ENCODE measurements at places on chromosomes 12 and 14.

DNA sequence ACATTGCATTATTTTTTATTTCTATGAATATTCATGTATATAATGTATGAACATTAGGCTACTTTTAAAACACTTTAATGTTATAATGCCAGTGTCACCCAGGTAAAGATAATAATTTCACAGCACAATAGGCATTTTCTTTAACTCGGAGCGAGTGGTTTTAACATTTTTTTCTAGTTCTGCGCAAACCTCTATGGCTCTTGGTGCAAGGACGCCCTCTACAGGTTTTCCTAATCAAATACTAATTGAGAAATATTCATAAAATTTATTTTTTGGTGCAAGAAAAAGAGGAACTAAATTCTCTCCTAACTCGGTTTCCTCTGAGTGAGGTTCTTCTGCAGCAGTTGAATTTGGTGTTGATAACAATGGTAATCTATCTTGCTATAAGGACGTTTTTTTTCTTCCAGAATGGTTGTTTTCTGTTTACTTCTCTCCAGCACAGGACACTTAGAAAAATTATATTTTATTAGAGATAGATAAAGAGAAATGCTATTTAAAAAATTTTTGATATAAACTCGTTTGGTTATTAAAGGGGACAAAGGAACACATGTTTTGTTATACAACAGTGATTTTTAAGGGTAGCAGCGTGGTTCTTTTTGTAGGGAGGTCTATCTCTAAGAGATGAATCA, 2.4 kb upstream of the WIF1 start:
- no peak for DNase-seq

GRCh38 chr12:71664411-71665089, 449 bp downstream of the THAP2 start:
- DNase-seq: peak; percentile 14

DNA sequence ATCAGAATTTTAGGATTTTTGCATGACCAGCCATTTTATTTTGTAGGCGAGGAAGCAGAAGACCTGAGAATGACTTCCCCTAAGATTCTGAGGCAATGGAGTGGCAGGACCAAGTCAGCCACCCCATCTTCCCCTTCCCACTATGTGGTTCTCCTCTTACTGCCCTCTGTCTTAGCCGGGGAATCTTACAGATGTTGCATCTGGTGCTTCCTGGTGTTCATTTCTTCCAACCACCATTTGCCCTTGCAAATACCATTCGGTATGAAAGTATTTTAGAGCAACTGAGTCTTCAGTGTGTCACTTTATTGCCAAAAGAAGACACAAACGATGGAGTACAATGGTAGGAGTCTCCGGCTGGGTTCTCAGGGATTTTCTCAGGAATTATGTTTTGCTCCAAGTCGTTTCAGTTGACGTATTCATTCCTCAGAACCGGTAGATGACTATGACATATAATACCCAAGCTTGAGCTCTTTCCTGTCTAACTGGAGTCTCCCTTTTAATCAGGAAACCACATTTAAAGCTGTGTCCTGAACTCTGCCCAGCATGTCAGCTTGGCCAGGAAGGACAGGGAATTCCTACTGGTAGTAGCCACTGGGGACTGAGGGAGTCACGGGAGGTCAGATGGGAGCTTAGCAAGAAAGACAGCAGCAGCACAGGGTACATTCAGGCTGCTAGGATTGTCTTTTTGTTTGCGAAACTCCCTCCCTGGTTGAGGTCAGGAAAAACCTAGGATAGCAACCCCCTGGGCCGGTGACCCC, 87.0 kb downstream of the SAMD4A start:
- DNase-seq: no peak

DNA sequence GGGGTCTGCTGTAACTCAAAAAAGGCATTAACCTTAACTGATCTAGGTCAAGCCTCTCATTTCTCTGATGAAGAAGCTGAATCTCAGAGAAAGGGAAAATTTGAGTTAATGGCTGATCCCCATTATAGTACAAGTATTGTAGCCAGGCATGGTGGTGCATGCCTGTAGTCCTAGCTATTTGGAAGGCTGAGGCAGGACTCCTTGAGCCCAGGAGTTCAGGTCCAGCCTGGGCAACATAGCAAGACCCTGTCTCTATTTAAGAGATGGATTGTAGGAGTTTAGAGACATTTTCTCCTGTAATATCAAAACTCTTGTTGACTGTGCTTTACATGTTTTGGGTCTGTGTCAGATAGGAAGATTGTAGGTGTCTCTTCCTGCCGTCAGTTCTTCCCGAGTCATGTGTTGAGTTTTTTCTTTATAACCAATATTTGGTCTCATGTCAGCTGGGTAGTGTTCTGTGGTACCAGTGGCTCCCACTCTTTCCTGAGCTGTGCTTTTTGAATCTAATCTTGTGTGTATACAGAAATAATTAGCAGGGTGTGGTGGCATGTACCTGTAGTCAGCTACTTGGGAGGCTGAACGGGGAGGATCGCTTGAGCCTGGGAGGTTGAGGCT, 8.6 kb downstream of the COPZ1 start:
- DNase-seq: no peak

GRCh38 chr12:60137513-60137912, 541.7 kb downstream of the SLC16A7 start:
- no peak for DNase-seq

- DNase-seq: no peak
These were observed 154.9 kb downstream of the C12orf75 start for GRCh38 chr12:105485321-105485910.

DNA sequence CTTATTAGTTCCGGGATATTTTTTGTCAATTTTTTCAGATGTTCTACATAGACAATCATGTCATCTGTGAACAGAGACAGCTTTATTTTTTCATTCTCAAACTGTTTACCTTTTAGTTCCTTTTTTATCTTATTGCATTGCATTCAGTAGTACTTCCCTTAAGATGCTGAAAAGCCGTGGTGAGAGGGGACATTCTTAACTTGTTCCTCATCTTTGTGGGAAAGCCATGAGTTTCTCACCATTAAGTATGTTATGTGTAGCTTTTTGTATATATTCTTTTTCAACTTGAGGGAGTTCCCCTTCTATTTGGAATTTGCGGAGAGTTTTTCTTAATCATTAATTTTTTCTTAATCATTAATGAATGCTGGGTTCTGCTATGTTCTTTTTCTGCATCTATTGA, 1727.1 kb upstream of the SEL1L start:
- no peak for DNase-seq

DNA sequence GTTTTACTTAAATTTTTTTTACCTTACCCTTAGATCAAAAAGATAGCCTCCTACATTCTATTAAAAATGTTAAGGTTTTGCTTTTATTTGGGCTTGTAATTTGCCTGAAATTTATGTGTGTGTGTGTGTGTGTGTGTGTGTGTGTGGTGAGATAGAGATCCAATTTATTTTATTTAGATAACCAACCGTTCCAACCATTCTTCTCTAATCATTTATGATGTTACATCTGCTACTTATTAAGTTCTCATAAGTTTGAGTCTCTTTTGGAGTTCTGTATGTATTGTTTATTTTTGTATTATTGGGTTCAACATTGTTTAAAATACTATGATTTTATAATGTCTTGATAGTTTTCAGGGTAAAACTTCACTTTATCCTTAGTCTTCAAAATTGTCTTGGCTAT, 70.6 kb upstream of the PAWR start:
- no peak for DNase-seq

DNA sequence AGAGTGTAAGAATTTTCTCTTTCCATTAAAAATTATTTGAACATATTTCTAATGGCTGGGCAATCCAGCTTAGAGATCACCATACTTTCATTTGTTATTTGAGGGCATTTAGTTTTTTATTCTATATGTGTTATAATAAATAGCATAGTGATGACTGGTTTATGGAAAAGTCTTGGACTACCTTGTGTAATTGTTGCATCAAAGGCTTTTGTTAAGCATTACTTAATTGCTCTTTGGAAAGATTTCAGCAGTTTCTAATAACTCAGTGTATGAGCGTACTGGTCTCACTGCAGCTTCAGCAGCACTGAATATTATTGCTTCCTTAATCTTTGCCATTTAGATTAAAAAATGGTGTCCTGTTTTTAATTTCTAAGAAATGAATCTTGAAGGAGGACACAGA, 22.8 kb downstream of the TMEM19 start:
- no peak for DNase-seq

- DNase-seq: no peak
These were observed 52.4 kb downstream of the ARL6IP4 start for GRCh38 chr12:123032736-123033391.

DNA sequence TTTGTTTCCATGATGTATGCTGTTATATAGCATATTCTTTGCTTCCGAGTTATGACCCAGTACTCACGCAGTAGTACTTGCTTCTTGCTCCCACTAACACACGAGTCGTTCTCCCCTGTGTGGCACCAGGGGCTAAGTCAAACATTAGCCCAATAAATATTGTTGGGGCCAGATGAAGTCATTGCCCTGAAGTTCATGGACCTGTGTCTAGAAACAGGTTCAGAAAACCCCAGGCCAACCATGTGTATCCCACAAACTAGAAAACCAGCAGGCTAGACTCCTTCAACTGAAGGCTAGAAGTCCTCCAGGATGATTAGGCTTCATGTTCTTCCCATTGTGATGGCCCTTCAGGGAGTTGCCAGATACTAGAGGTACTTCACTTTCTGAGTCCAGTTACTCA, 198.2 kb upstream of the RBM19 start:
- no peak for DNase-seq

DNA sequence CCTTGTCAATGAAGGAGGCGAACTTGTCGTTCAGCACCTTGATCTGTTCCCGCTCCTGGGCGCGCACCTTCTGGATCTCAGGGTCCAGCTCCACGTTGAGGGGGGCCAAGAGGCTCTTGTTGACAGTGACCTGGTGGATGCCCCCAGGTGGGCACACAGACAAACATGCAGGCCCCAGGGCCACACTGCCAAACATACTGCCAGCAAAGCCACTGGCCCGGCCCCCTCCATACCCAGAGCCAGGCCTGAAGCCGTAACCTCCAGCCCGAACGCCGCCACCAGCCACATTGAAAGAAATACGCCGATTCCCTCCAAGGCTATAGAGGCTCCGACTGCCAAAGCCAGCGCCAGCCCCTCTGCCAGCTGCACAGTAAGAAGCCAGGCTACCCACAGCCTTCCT, 337 bp downstream of the KRT74 start:
- DNase-seq: no peak

- no peak for DNase-seq
These were observed 10.5 kb downstream of the GNPNAT1 start for GRCh38 chr14:52780893-52781292.
